ENCODE measurements at places on chromosomes 6 and 20. TPM values are rescaled to one million over a fixed set of nuclear protein-coding genes. Genes with fewer than 3 reads are reported as not detected.

The TP53TG5 gene
- not detected for total RNA-seq

The TFEB gene
- 3.5 TPM for total RNA-seq

The C4A gene
- total RNA-seq: 1.5 TPM

The RGS17 gene
- total RNA-seq: 0.65 TPM

The OOEP gene
- not detected for total RNA-seq

The SLC4A11 gene
- 28.9 TPM for total RNA-seq

The TSHZ2 gene
- total RNA-seq: 0.65 TPM

The POPDC3 gene
- total RNA-seq: 0.49 TPM

The VARS2 gene
- total RNA-seq: 11.8 TPM

The TMEM74B gene
- 0.25 TPM for total RNA-seq

The CSE1L gene
- 106 TPM for total RNA-seq

The OXT gene
- total RNA-seq: not detected

The THBS2 gene
- 5.7 TPM for total RNA-seq

The MAS1 gene
- total RNA-seq: not detected

The SYNDIG1 gene
- total RNA-seq: not detected

The JPH2 gene
- total RNA-seq: 0.63 TPM

All from bladder microvascular endothelial cell (primary cell).